NCI-H187 (cell line): ENCODE measurements at places on chromosomes 7 and 10.

DNA sequence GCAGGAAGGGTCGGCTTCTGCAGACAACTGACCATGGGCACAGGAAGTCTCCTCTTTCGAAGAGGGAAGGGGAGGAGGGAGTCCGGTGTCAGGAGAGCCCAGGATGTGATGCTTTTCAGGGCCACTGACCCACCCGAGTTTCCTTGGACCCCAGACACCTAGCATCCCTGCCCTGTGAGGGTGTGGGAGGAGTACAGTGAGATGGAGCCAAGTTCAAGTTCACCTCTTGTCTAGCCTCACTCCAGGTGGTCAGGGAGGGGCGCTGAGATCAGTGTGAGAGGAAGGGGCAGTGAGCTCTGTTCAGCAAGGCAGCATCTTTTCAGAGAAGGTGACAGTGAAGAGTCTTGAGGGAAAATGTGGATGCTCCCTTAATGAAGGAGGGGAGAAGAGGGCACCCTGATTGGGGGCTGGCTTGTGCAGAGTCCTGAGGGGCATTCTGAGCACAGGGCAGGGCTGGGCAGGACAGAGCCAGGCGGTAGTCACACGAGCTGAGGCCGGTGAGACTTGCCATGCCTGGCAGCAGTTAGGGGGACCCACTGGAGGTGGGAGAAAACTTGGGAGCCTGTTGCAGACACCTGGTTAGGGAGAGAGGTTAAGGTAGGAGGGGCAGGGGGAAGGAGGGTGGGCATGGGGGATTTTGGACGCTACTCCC, 49.7 kb downstream of the ADCY1 start:
- no peak for DNase-seq

DNA sequence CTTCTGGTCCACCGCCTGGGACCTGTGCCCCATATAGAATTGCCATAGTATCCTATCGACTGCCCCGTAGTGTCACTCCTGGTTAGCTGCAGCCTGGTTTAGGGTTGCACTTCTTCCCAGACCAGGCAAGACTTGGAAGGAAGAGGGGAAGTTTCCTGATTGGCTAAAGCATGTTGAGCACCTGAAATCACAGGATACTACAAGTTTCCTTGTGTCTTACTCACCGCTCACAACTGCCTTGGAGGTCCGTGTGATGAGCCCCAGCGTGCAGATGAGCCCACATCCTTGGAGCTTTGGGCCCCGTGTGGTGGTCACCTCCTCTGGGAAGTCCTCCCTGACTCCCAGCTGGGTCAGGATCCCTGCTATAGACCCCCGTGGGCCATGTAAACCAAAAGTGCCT, 73.9 kb upstream of the GTF2I start:
- DNase-seq: no peak

DNA sequence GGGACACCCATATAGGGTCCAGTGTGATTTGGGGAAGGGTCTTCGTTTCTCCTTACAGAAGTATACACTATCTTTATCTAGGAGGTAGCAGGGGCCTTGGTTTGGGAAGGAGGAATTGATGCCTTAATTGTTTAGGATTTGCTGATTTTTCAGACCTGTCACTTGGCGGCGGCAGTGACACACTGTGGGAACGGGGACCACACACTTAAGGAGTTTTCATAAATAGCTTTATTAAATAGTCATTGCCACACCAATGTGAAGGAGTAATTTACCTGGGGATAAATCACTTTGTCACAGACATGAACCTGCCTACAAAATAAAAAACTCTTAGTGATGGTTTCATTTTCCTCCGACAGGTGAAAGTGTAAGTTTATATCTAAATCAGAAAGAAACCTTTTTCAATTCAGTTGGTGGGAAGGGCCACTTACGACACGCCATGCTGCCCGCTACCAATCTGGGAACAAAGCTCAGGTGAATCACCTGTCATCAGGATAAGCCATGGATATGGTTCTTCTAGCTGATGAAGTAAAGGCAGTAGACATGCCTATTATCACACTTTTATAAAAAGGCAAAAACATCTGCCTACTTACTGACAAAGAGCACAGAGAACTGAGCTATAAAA, 12.3 kb upstream of the ENO4 start:
- DNase-seq: peak; percentile 45

DNA sequence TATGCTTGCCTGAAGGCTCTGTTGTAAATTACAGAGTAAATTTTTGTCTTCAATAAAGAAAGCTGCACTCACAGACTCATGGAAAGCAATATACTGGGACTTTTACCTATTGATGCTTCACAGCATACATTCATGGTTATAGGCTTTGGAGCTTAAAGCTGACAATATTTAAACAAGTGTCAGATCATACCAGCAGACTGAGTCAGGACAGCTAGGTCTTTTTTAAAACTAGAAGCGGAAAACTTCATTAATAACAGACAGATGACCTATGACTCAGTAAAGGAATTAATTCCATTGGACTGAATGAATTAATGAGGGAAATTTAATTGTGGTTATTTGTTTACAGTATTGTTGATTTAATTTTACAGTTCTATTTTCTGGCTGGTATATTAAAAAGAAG, 165.8 kb upstream of the DGKB start:
- no peak for DNase-seq

GRCh38 chr7:119943942-119944600, 328.9 kb upstream of the KCND2 start:
- DNase-seq: no peak

GRCh38 chr10:112526139-112526538, 79.1 kb downstream of the VTI1A start:
- DNase-seq: no peak

DNA sequence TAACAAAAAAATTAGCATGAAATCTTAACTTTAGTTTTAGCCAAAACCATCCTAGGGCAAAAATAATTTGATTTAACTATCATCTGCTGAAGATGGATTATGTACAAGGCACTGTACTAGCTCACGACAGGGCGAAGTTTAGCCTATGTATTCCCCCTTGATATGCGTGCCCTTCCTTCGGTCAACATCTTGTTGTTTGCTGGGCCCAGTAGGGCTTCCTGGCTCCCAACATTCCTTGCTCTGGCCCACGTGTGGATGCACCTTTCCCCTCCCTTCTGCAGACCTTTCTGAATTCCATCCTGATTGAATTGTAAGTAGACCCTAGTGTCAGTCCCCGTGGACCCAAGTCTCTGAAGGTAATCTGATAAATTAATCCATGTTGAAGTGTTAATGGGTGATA, 212.0 kb downstream of the RELN start:
- DNase-seq: no peak

GRCh38 chr10:65968871-65969270, 957.0 kb upstream of the LRRTM3 start:
- DNase-seq: no peak

- DNase-seq: no peak
Observed at GRCh38 chr7:121002048-121002756, 13.7 kb downstream of the CPED1 start.

GRCh38 chr10:24251547-24251946, 42.6 kb downstream of the KIAA1217 start:
- no peak for DNase-seq

DNA sequence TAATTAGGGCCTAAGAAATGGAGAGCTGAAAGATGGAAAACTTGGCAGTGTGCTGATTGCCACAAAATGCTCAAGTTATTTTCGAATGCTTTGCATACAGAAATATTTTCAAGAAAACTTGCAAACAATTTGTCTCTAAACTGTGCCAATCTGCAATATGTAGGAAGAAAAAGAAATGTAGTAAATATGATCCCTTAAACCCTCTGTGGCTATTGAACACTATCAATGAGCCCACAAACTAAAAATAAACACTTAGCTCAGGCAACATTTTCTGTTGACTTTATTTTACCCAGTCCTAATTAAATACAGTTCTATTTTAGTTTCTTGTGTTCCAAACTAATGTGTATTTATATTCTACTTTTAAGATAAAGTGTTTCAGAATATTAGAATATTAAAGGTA, 342.1 kb downstream of the SEMA3D start:
- DNase-seq: no peak

- no peak for DNase-seq
Observed at GRCh38 chr7:46663025-46663424, 742.0 kb upstream of the IGFBP3 start.

GRCh38 chr10:87519582-87519981, 14.9 kb downstream of the MINPP1 start:
- DNase-seq: no peak

- DNase-seq: no peak
Observed at GRCh38 chr7:139582671-139583155, 59.2 kb downstream of the CLEC2L start.

DNA sequence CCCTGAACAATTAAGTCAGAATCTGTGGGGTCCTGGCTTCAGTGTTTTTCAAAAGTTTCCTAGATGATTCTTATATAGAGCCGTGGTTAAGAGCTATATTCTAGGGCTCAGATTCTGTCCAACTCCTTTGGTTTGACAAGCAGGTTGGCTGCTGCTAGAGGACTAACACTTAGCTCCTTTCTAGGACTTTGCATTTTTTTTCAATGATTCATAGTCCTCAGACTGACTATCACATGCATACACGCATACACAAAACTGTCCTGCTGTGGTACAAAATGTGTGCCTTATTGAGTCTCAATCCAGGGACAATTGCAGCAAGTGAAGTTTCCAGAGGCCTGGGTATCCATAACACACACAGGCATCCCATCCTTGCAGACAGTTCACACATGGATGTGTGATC, 392.0 kb downstream of the NRG3 start:
- no peak for DNase-seq

GRCh38 chr10:122707535-122707934, 7.9 kb upstream of the C10orf120 start:
- no peak for DNase-seq

GRCh38 chr10:115830265-115830970, 442.6 kb downstream of the GFRA1 start:
- no peak for DNase-seq
